ENCODE measurements at places on chromosomes 5 and 9.
A peak's percentile ranks its signal among the peaks of the same experiment; 100 is the strongest.

- DNase-seq = no peak
Measured at GRCh38 chr9:123338710-123339665, 17.0 kb upstream of the CRB2 start.

DNA sequence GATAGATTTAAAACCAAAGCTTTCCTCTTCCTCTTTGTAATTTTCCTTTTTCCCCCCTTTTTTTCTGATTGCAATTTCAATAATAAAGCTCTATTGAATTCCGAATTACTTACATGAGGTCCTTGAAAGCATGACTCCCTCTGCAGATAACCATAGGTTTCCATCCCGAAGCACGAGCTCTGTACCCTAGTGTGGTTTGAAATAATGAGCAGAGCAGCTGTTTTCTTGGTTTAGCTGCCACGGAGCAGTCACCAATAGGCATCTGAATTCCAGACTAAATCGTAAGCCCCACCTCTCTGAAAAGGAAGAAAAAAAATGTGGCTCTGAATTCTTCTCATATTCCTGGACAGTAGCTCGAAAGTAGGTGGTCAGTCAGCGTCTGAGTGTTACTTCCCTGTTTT, 18.5 kb upstream of the GNE start:
- DNase-seq = peak; percentile 58

GRCh38 chr9:100725371-100725770, 147.5 kb downstream of the CAVIN4 start:
- DNase-seq = no peak

- no peak for DNase-seq
Measured at GRCh38 chr5:123949043-123949804, 437.2 kb downstream of the CSNK1G3 start.

GRCh38 chr5:73256012-73256411, 83.0 kb downstream of the TMEM174 start:
- DNase-seq = no peak

GRCh38 chr5:62212648-62213047, 93.4 kb upstream of the KIF2A start:
- no peak for DNase-seq

DNA sequence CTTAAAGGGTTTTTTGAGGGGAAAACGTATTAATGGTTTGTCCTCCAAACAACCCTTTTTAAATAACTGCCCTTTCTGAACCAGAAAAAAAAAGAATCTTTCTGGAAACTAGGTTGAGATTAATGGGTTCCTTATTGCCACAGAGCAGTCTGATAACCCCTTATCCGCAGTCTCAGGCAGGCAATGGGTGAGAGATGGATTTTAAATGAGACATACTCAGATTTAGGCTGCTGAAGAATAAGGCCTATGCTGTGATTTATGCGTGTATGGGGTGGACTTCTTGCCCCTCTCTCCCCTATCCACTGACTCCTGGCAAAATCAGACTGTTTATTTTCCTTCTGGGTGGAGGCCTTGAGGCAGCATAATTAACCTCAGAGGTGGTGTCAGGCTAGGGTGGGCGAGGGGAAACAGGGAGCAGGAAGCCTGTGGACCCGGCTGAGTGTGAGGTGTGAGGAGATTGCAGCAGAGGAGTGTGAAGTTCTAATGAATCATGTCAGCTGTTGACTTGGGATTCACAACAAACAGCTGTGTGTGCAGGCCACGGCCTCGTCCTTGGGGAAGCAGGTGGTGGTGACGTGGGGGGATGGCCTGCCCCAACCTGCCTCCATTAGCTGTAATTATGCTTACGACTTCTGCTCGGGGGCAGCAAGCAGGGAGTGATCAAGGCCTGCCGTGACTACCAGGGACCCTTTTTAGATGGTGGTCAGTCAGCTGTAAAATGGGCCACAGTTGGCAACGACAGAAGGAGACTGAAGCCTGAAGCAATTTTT, 196.4 kb downstream of the SEMA6A start:
- DNase-seq = no peak

DNA sequence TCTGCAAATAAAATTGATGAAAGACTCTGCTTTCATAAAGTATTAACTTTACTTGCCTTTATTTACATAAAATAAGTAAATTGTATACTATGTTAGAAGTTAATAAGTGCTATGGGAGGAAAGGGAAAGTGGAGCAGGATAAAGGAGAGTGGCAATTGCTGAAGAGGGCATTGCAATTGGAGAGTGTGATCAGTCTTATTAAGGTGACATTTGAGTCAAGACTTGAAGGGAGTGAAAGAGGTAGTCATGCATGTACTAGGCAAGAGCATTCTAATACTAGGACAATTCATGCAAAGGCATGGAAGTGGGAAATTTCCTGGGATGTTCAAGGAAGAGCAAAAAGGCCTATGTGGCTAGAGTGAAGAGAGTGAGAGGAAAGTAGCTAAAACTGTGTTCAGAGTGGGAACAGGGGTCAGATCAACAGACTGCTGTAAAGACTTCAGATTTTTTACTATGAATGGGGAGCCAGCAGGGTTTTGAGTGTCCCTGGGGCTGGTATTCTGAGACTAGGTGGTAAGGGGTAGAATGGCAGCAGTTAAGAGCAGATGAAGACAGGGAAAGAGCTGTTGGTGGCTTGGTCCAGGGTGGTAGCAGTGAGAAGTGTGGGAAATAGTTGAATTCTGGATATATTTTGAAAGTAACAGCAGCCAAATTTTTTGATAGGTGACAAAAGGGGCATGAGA, 182.3 kb upstream of the RIOK2 start:
- no peak for DNase-seq

- no peak for DNase-seq
Measured at GRCh38 chr9:125845271-125845808, 98.2 kb downstream of the PBX3 start.

- DNase-seq = no peak
Measured at GRCh38 chr9:88974641-88975040, 16.6 kb upstream of the S1PR3 start.

GRCh38 chr5:80246995-80247729, 8.7 kb downstream of the SERINC5 start:
- DNase-seq = peak; percentile 78

GRCh38 chr5:82396396-82396795, 118.2 kb upstream of the RPS23 start:
- DNase-seq = no peak
